HCT116 (cell line): ENCODE measurements at places on chromosomes 7 and 10. TPM values are rescaled to one million over a fixed set of nuclear protein-coding genes. Genes with fewer than 3 reads are reported as not detected.

DNA sequence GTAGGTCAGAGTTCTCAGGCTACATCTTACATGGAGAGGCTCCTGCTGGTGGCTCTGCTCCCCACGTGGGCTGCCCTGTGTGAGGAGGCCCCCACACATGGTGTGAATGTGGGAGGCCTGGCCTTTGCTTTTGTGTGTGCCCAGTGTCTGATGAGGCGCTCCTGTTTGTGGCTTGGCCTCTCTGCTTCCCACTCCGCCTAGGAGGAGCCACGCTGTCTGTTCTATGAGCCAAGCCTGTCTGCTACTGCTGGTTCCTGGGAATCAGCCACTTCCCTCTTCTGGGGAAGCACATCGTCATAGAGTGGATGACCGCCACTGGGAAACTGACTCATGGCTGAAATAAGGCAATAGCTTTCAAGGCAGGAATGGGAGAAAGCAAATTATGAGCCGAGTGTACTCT lies 87.1 kb downstream of the CYP26A1 start:
- no peak for DNase-seq
- no peak overlapping the region for H3K4me3 ChIP-seq
- H3K27ac ChIP-seq, result no peak overlapping the region
- no peaks in the 10 kb centered on the region for H3K27me3 ChIP-seq

- no peaks in the 10 kb centered on the region for H3K27me3 ChIP-seq
- H3K36me3 ChIP-seq, result no peaks in the 10 kb centered on the region
- no peaks in the 10 kb centered on the region for H3K4me1 ChIP-seq
- no peak for DNase-seq
- no peak overlapping the region for H3K4me3 ChIP-seq
Measured at GRCh38 chr10:89373916-89374711, 3.7 kb upstream of the IFIT1B start.

The OR9A2 gene
- total RNA-seq, result not detected

DNA sequence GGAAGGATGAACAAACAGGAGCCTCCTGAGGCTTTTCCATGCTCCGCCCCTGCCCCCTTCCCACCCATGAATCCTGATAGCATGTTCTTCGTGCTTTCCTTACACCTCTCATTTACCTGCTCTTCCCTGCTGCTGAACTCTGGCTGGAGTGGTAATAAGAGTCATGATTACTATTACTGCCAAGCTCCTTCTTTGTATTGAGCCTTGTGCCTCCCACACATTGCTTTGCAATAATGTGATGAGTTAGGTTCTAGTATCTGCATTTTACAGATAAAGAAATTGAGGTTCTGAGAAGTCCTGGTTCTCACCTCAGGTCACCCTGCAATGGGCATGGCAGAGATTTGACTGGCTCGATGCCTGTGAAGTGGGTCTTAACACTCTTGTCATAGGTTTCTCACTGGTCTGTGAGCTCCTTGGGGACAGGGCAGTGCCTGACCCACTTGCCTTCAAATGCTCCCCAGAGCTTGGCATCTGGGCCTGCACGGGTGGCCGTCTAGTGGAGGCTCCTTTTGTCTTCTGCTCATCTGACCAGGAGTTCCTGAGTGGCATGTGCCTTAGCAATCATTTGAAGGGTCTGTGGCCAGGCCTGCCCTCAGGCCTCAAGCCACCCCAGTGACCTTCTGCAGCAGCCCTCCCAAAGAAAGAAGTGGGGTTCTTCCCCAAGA lies 309.2 kb upstream of the ZMIZ1 start:
- no peak overlapping the region for H3K27ac ChIP-seq
- H3K36me3 ChIP-seq, result no peaks in the 10 kb centered on the region
- H3K4me3 ChIP-seq, result no peak overlapping the region
- H3K4me1 ChIP-seq, result peaks cover 21% of the 10 kb centered on the region

DNA sequence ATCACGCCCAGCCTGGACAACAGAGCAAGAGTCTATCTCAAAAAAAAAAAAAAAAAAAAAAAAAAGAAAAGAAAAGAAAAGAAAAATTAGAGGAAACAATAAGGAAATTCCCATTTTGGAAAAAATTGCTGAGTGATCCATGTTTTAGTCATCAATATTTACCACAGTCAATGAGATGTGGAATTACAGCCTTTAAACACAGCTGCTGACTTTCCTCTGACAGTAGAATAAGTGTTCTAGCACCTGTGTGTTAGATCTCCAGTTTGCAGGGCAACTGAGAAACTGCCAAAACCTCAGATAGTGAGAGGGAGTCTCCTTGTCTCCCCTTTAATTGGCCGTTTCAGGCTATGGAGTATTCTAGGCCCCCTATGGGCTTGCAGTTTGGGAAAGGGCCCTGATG lies 520.1 kb downstream of the KCNMA1 start:
- no peaks in the 10 kb centered on the region for H3K4me1 ChIP-seq
- H3K4me3 ChIP-seq, result no peak overlapping the region
- H3K36me3 ChIP-seq, result no peaks in the 10 kb centered on the region
- H3K27me3 ChIP-seq, result peaks cover 30% of the 10 kb centered on the region
- no peak overlapping the region for H3K27ac ChIP-seq

GRCh38 chr10:4902571-4903011 lies 60.6 kb upstream of the AKR1C1 start:
- no peaks in the 10 kb centered on the region for H3K36me3 ChIP-seq
- H3K4me3 ChIP-seq, result no peak overlapping the region
- H3K27me3 ChIP-seq, result no peaks in the 10 kb centered on the region
- no peaks in the 10 kb centered on the region for H3K4me1 ChIP-seq
- no peak for DNase-seq

The RNF32 gene
- total RNA-seq, result 3.4 TPM

DNA sequence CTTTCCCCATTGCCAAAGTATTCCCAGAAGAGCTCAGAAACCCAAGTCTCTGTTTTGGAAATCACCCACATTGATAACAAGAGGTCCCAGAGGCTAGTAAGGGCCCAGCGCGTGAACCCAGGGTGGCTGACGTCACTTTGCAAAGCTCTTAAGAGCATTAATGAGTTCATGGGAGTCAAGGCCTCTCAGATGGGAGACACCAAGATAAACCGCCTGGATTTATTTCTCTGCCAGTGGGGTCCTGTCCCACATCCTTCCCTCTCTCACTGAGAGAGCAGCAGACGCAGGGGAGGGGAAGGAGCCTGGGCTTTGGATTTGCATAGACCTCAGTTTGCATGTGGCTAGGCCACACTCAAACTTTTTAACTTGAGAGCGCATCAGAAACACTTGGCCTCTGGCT lies 184.8 kb upstream of the PDE1C start:
- H3K36me3 ChIP-seq, result no peaks in the 10 kb centered on the region
- H3K4me3 ChIP-seq, result no peak overlapping the region

The LRGUK gene
- 0.49 TPM for total RNA-seq

DNA sequence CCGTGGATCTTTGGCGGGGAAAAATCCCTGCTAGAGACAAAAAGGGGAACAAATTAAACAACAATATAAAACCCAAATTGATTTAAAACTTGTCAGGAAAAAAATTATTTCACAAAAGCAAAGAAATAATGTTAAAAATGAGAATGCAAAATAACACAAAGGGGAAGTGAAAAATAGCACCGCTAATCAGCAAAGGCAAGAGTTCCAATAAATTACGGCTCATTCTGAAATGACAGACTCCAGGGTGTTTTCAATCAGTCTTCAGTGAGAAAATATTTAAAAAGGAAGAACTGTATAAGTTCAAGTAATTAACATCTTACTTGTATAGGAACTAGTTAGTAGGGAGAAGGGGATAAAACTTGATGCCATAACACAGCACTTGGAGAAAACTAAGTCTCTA lies 336.8 kb downstream of the LRRTM3 start:
- no peak overlapping the region for H3K27ac ChIP-seq
- no peak overlapping the region for H3K4me3 ChIP-seq
- no peaks in the 10 kb centered on the region for H3K27me3 ChIP-seq
- H3K4me1 ChIP-seq, result no peaks in the 10 kb centered on the region
- no peak for DNase-seq
- H3K36me3 ChIP-seq, result no peaks in the 10 kb centered on the region

GRCh38 chr7:134823400-134823799 lies 44.0 kb downstream of the CALD1 start:
- H3K27me3 ChIP-seq, result no peaks in the 10 kb centered on the region
- no peaks in the 10 kb centered on the region for H3K4me1 ChIP-seq
- no peak for DNase-seq
- no peak overlapping the region for H3K4me3 ChIP-seq
- H3K36me3 ChIP-seq, result no peaks in the 10 kb centered on the region

DNA sequence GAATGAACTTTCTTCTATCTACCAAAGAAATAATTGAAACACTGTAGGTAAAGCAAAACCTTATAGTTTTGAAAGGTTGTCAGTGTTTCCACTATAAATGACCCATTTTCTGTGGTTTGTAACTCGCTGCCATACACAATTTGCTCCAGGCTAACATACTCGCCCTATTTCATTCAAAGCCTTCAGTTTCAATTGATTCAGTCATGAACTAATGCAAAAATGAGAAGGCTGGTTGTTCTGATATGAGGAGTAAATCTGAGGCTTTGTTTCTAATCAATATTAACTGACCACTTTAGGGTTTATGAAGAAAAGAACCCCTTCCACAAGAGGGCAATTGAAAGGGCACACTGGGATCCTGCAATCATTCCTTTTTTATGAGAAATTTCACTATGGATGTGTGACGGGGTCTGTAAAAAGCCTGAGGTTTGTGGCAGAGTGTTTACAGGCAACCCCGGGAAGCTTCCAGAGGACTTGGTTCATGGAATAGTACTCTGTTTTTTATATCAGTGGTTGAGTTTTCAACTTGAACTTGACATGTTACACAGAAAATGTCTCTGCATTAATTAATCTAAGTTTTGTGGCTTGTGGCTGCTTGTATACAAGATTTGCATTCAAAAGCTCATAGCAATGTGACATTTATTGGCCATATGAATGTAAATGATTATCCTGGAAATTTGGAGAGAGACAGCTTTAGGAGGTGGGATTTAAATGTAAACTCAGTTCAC lies 133.2 kb downstream of the NRP1 start:
- no peak overlapping the region for H3K27ac ChIP-seq
- H3K4me1 ChIP-seq, result no peaks in the 10 kb centered on the region
- DNase-seq, result no peak
- H3K4me3 ChIP-seq, result no peak overlapping the region

GRCh38 chr10:87790185-87790584 lies 27.8 kb downstream of the ATAD1 start:
- H3K27me3 ChIP-seq, result no peaks in the 10 kb centered on the region
- no peak overlapping the region for H3K4me3 ChIP-seq
- H3K4me1 ChIP-seq, result no peaks in the 10 kb centered on the region
- DNase-seq, result no peak

- H3K36me3 ChIP-seq, result peaks cover 26% of the 10 kb centered on the region
- no peak for DNase-seq
- H3K4me1 ChIP-seq, result peaks cover 98% of the 10 kb centered on the region
- no peak overlapping the region for H3K4me3 ChIP-seq
- peak overlapping the region; percentile 85; the same call in 1 of the 2 replicates for H3K27ac ChIP-seq
Measured at GRCh38 chr7:130943981-130944380, 210.0 kb upstream of the KLF14 start.

The TLX1 gene
- not detected for total RNA-seq

GRCh38 chr10:128421371-128422160 lies 295.3 kb upstream of the MKI67 start:
- H3K36me3 ChIP-seq, result no peaks in the 10 kb centered on the region
- H3K27me3 ChIP-seq, result peaks cover 66% of the 10 kb centered on the region
- H3K4me1 ChIP-seq, result no peaks in the 10 kb centered on the region
- no peak for DNase-seq
- H3K27ac ChIP-seq, result no peak overlapping the region

The FGFR2 gene
- 19.7 TPM for total RNA-seq

The CCDC7 gene
- total RNA-seq, result 4.0 TPM

DNA sequence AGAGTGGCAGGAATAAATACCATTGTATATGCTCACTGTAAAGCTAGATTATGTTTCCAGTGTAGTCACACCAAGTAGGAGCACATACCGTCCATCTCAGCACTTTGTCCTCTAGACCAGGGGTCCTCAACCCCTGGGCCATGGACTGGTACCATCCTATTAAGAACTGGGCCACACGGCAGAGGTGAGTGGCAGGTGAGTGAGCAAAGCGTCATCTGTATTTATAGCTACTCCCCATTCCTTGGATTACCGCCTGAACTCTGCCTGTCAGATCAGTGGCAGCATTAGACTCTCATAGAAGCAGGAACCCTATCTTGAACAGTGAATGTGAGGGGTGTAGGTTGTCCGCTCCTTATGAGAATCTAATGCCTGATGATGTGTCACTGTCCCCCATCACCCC lies 735.3 kb downstream of the MAGI2 start:
- no peak for DNase-seq
- no peaks in the 10 kb centered on the region for H3K36me3 ChIP-seq
- no peak overlapping the region for H3K4me3 ChIP-seq
- H3K4me1 ChIP-seq, result no peaks in the 10 kb centered on the region
- no peak overlapping the region for H3K27ac ChIP-seq

- peaks cover 45% of the 10 kb centered on the region for H3K27me3 ChIP-seq
- no peak for DNase-seq
- H3K4me1 ChIP-seq, result no peaks in the 10 kb centered on the region
- H3K27ac ChIP-seq, result no peak overlapping the region
- no peaks in the 10 kb centered on the region for H3K36me3 ChIP-seq
- no peak overlapping the region for H3K4me3 ChIP-seq
Measured at GRCh38 chr10:104683567-104683966, 42.5 kb downstream of the SORCS3 start.

GRCh38 chr10:70662362-70663220 lies 9.7 kb upstream of the ADAMTS14 start:
- H3K4me1 ChIP-seq, result peaks cover 5% of the 10 kb centered on the region
- H3K4me3 ChIP-seq, result no peak overlapping the region
- no peak for DNase-seq
- H3K27me3 ChIP-seq, result no peaks in the 10 kb centered on the region

- peaks cover 11% of the 10 kb centered on the region for H3K4me1 ChIP-seq
- H3K27ac ChIP-seq, result no peak overlapping the region
- H3K27me3 ChIP-seq, result no peaks in the 10 kb centered on the region
- H3K36me3 ChIP-seq, result no peaks in the 10 kb centered on the region
- no peak for DNase-seq
Measured at GRCh38 chr10:29470843-29471543, 163.8 kb downstream of the SVIL start.

GRCh38 chr10:19629567-19629966 lies 186.7 kb upstream of the PLXDC2 start:
- H3K27me3 ChIP-seq, result no peaks in the 10 kb centered on the region
- DNase-seq, result no peak
- H3K4me1 ChIP-seq, result no peaks in the 10 kb centered on the region
- no peaks in the 10 kb centered on the region for H3K36me3 ChIP-seq

DNA sequence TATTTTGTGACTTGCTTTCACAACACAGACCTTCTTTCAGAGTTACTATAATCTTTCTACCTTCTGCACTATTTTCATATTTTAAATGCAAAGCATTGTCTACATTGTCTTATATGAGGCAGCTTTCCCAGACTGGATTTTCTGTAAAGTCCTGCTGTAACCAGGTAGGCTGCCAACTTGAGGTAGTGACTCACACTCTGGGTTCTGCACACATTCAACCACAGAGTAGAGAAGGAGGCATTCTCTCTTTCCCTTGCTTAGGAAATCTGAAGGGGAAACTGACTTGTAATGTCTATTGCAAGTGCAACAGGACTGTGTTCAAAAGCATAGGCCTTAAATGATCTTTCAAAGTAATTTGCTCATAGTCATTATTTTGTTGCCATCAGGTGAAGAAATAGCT lies 461.4 kb downstream of the GRM8 start:
- H3K27me3 ChIP-seq, result no peaks in the 10 kb centered on the region
- no peaks in the 10 kb centered on the region for H3K36me3 ChIP-seq
- H3K4me1 ChIP-seq, result no peaks in the 10 kb centered on the region
- no peak overlapping the region for H3K27ac ChIP-seq

GRCh38 chr7:34309116-34309515 lies 348.9 kb upstream of the NPSR1 start:
- no peaks in the 10 kb centered on the region for H3K4me1 ChIP-seq
- no peak for DNase-seq
- no peak overlapping the region for H3K27ac ChIP-seq
- H3K27me3 ChIP-seq, result no peaks in the 10 kb centered on the region
- H3K4me3 ChIP-seq, result no peak overlapping the region
- no peaks in the 10 kb centered on the region for H3K36me3 ChIP-seq

The STN1 gene
- total RNA-seq, result 74.7 TPM
